ENCODE measurements at places on chromosomes 4 and X. TPM values are rescaled to one million over a fixed set of nuclear protein-coding genes. Genes with fewer than 3 reads are reported as not detected.

- H3K36me3 ChIP-seq, result no peaks in the 10 kb centered on the region
- H3K4me3 ChIP-seq, result no peak overlapping the region
- H3K27me3 ChIP-seq, result no peaks in the 10 kb centered on the region
- DNase-seq, result peak; percentile 7
- H3K27ac ChIP-seq, result no peak overlapping the region
Observed at GRCh38 chr4:122968227-122968812, 45.9 kb upstream of the NUDT6 start.

CYSLTR1 gene
- 0.50 TPM for total RNA-seq

PACRGL gene
- total RNA-seq, result 23.3 TPM

FRMD7 gene
- total RNA-seq, result 0.26 TPM

GRCh38 chr4:158578476-158578875, 56.8 kb downstream of the RXFP1 start:
- no peaks in the 10 kb centered on the region for H3K27me3 ChIP-seq
- DNase-seq, result peak; percentile 46
- H3K4me1 ChIP-seq, result no peaks in the 10 kb centered on the region
- no peak overlapping the region for H3K4me3 ChIP-seq

SMR3B gene
- not detected for total RNA-seq

ODAPH gene
- not detected for total RNA-seq

TEC gene
- total RNA-seq, result 1.5 TPM

DNA sequence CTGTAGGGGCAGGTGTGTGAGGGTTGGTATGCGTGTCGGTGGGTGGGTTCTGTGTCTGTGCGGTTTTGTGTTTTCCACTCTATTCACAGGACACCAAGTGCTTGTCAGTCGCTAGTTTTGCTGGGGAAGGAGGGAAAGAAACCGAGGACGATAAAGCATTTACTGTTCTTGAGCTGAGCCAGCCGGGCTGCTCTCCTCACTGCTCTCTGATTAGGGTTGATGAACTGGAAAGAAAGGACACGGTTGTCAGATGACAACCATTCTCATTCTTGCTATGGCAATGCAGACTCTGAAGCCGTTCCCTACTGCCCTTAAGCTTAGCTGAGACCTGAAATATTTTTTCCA, 832 bp downstream of the EGFL6 start:
- H3K27ac ChIP-seq, result no peak overlapping the region
- no peak for DNase-seq
- no peaks in the 10 kb centered on the region for H3K36me3 ChIP-seq
- H3K27me3 ChIP-seq, result peaks cover 24% of the 10 kb centered on the region
- no peaks in the 10 kb centered on the region for H3K4me1 ChIP-seq
- H3K4me3 ChIP-seq, result no peak overlapping the region

GRCh38 chr4:572594-572993, 3.5 kb downstream of the TMEM271 start:
- no peaks in the 10 kb centered on the region for H3K36me3 ChIP-seq
- no peak overlapping the region for H3K4me3 ChIP-seq
- no peak for DNase-seq
- H3K27ac ChIP-seq, result no peak overlapping the region
- peaks cover 9% of the 10 kb centered on the region for H3K27me3 ChIP-seq
- no peaks in the 10 kb centered on the region for H3K4me1 ChIP-seq

DNA sequence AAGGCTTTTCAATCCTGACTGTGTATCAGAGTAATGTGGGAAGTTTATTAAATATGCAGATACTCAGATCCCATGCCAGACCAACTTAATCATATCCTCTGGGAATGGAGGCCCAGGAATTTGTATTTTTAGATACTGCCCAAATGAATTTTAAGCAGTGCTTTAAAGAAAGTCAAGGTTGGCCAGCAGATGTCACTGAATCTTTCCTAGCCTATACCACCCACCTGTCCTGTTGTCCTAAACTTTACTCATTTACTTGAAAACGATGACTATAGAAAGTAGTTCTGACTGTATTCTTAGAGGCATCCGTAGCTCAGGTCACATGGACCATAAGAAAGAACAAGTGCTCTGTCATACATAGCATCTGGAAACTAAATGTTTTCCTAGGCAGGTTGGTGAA, 79.9 kb downstream of the AMOT start:
- H3K4me1 ChIP-seq, result no peaks in the 10 kb centered on the region
- H3K27ac ChIP-seq, result no peak overlapping the region
- DNase-seq, result peak; percentile 44
- no peaks in the 10 kb centered on the region for H3K27me3 ChIP-seq
- H3K36me3 ChIP-seq, result no peaks in the 10 kb centered on the region

DNA sequence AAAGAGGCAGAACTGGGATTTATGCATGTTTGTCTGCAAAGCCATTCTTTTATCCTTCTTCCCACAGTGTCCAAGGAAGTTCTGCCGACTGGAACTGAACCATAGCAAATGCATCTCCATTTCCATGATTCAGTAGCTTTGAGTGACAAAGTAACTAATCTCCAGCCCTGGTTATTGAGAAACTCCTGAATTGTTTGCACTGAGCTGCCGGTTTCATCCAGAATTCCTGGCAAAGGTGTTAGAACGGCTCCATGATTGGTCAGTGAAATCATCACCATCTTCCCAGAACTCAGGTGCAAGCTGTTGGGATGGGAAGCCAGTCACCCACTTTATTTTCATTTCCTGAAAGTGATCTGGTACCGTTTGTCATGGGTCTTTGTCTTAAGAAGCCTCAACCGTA, 47.0 kb upstream of the SLC34A2 start:
- H3K27ac ChIP-seq, result no peak overlapping the region
- no peak overlapping the region for H3K4me3 ChIP-seq
- H3K36me3 ChIP-seq, result no peaks in the 10 kb centered on the region
- H3K4me1 ChIP-seq, result no peaks in the 10 kb centered on the region
- H3K27me3 ChIP-seq, result no peaks in the 10 kb centered on the region

INTS6L gene
- total RNA-seq, result 4.1 TPM

DSPP gene
- not detected for total RNA-seq

- H3K27ac ChIP-seq, result no peak overlapping the region
- no peaks in the 10 kb centered on the region for H3K36me3 ChIP-seq
- H3K27me3 ChIP-seq, result no peaks in the 10 kb centered on the region
- no peak for DNase-seq
Observed at GRCh38 chr4:175341203-175341755, 423.1 kb downstream of the ADAM29 start.

GRCh38 chr4:83556006-83556707, 20.2 kb downstream of the GPAT3 start:
- no peaks in the 10 kb centered on the region for H3K36me3 ChIP-seq
- DNase-seq, result no peak
- H3K27ac ChIP-seq, result no peak overlapping the region
- peaks cover 9% of the 10 kb centered on the region for H3K4me1 ChIP-seq

- no peak for DNase-seq
- H3K27ac ChIP-seq, result no peak overlapping the region
- H3K36me3 ChIP-seq, result no peaks in the 10 kb centered on the region
- H3K27me3 ChIP-seq, result no peaks in the 10 kb centered on the region
Observed at GRCh38 chr4:141999446-142000143, 363.2 kb downstream of the IL15 start.

DUSP21 gene
- total RNA-seq, result not detected

DNA sequence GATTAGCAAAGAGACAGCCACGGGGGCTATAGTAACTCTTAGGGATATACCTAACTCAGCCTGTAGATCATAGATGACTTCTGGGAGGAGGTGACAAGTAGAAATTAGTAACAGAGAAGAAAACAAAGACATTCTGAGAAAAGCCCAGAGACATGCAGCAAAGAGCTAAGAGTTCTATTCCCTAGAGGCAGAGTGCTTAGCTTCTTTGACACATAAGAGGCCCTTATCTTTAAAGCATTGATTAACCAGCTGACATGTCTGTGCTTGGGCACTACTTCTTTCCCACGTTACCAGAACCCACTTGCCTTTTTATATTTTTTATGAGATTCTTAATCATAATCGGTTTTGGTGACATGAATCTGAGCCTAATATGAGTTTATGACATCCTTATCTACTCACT, 179.5 kb downstream of the GABRB1 start:
- no peaks in the 10 kb centered on the region for H3K4me1 ChIP-seq
- no peaks in the 10 kb centered on the region for H3K36me3 ChIP-seq
- DNase-seq, result no peak
- no peaks in the 10 kb centered on the region for H3K27me3 ChIP-seq
- no peak overlapping the region for H3K4me3 ChIP-seq

CYLC1 gene
- not detected for total RNA-seq

SPP1 gene
- total RNA-seq, result 0.26 TPM

SLC6A8 gene
- 9.8 TPM for total RNA-seq

DNA sequence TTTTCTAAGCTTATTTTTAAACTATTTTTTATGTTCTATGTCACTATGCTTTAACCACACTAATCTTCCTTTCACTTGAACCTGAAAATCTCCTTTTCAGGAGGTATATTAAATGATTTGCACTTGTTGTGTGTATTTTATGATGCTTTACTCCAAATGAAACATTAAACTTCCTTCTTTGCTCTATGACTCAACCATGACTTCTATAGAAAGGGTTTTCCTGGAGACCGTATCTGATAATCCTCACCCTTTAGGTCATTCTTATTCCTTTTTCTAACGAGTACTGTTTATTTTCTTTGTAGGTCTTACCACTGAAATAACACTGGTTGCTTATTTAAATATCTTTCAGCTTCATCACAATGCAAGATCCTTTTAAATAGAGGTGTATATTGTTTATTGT, 1163.2 kb downstream of the PCDH18 start:
- no peak overlapping the region for H3K27ac ChIP-seq
- H3K4me1 ChIP-seq, result no peaks in the 10 kb centered on the region
- no peaks in the 10 kb centered on the region for H3K36me3 ChIP-seq
- no peak overlapping the region for H3K4me3 ChIP-seq
- H3K27me3 ChIP-seq, result no peaks in the 10 kb centered on the region

- H3K4me1 ChIP-seq, result no peaks in the 10 kb centered on the region
- no peak overlapping the region for H3K27ac ChIP-seq
- no peaks in the 10 kb centered on the region for H3K27me3 ChIP-seq
- H3K4me3 ChIP-seq, result no peak overlapping the region
Observed at GRCh38 chr4:105679186-105679585, 29.3 kb downstream of the INTS12 start.

GRCh38 chr4:23097251-23097650, 404.5 kb downstream of the GBA3 start:
- no peak overlapping the region for H3K4me3 ChIP-seq
- no peaks in the 10 kb centered on the region for H3K27me3 ChIP-seq
- DNase-seq, result peak; percentile 72
- no peaks in the 10 kb centered on the region for H3K4me1 ChIP-seq

GRCh38 chr4:186554914-186555827, at the start of gene MTNR1A:
TSS of gene MTNR1A (minus strand) at chr4:186555567. CDS start at chr4:186555365, 202 bp downstream.
- H3K27ac ChIP-seq, result no peak within 1 kb of the TSS
- peak; percentile 17 for DNase-seq
- peak within 1 kb of the TSS; percentile 27 for H3K4me3 ChIP-seq
- no peaks in the 10 kb centered on the region for H3K27me3 ChIP-seq
- no peaks in the 10 kb centered on the region for H3K4me1 ChIP-seq

DNA sequence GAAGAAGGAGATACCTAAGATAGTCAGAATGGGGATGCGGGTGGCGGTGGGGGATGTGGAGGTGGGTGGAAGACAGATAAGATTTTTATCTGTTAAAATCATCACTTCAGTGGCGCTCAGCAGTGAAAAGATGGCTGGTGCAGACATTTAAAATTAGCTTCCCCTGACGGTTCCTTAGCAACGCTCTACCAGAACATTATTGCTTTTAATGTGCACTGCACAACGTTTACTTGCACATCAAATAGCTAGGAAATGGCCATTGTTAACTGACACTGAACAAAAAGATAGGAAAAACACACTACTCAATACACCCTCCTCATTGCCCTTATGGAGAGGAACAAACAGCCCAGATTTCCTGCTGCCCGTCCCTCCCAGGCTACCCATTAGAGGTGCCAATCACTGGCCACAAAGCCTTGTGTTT, 61.0 kb upstream of the FTHL17 start:
- no peaks in the 10 kb centered on the region for H3K27me3 ChIP-seq
- H3K4me3 ChIP-seq, result no peak overlapping the region
- H3K4me1 ChIP-seq, result no peaks in the 10 kb centered on the region

UNC5C gene
- total RNA-seq, result 3.9 TPM

DNA sequence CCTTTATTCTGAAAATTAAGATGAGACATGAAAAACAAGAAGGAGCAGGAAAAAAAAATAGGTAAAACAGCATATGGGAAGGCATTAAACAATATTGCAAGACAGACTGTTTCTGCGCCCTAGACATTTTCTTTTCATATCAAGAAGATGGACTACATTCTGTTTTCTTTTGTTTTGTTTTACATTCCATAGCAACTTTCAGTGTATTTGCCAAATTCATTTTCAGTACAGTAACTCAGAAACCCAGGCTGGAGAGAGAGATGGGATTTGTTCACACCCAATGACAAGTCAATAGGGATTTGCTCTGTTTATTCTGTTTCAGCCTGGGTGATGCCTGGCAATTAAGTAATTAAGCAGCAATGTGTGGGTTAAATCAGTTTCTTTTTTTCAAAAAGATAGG, 892.8 kb upstream of the DIAPH2 start:
- DNase-seq, result no peak
- H3K27ac ChIP-seq, result no peak overlapping the region
- no peaks in the 10 kb centered on the region for H3K36me3 ChIP-seq
- H3K27me3 ChIP-seq, result no peaks in the 10 kb centered on the region
- no peak overlapping the region for H3K4me3 ChIP-seq

GRCh38 chr4:24578364-24578763, 6.0 kb downstream of the DHX15 start:
- H3K27ac ChIP-seq, result no peak overlapping the region
- no peak for DNase-seq
- H3K36me3 ChIP-seq, result peaks cover 6% of the 10 kb centered on the region
- H3K4me1 ChIP-seq, result peaks cover 2% of the 10 kb centered on the region
- H3K4me3 ChIP-seq, result no peak overlapping the region

FAM47A gene
- total RNA-seq, result not detected

BMPR1B gene
- total RNA-seq, result 0.17 TPM

DNA sequence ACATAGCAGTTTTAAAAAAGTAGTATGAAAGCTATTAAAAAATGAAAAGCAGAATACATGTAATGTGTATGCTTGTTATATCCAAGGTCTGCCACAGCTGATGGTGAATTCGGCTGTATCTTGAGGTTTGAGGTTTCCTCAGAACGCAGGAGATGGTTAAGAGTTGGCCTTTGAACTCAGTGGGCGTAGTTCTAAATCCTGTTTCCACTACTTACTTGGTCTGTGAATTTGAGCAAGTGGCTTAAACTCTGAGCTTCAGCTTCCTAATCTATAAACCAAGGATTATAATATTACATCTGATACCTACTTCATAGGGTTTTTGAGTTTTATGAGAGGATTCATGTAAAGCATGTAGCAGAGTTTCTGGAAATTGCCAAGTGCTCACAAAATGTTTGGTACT, 125.2 kb downstream of the STIM2 start:
- no peak overlapping the region for H3K27ac ChIP-seq
- H3K4me1 ChIP-seq, result no peaks in the 10 kb centered on the region
- H3K27me3 ChIP-seq, result no peaks in the 10 kb centered on the region

LINC00632 gene
- total RNA-seq, result 2.1 TPM

TMPRSS11D gene
- not detected for total RNA-seq

GRCh38 chrX:123455693-123456092, 271.6 kb downstream of the GRIA3 start:
- no peaks in the 10 kb centered on the region for H3K27me3 ChIP-seq
- no peaks in the 10 kb centered on the region for H3K36me3 ChIP-seq
- DNase-seq, result no peak

GRCh38 chrX:63932006-63932405, 147.0 kb upstream of the ARHGEF9 start:
- H3K4me1 ChIP-seq, result no peaks in the 10 kb centered on the region
- no peaks in the 10 kb centered on the region for H3K36me3 ChIP-seq
- no peak overlapping the region for H3K27ac ChIP-seq
- no peaks in the 10 kb centered on the region for H3K27me3 ChIP-seq
- H3K4me3 ChIP-seq, result no peak overlapping the region
